Fibroblast of mammary gland (primary cell): ENCODE measurements at places on chromosomes 6 and 20.

DNA sequence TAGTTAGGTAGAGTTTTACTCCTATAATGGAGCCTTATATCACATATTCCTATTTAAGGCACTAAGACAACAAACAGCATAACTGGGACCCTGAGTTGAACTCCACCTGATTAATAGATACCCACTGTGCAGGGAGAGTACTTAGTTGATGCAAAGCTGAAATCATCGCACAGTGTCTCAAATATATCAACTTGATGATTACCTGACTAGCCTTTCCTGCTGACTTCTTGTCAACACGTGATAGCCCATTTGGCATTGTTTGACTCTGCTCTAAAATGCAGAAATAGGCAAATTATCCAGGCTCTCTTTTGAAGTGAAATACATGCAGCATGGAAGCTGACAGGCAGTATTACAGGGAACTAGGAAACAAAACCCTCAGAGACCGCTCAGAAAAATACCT lies 154.6 kb upstream of the HDAC2 start:
- DNase-seq: no peak

- no peak for DNase-seq
Measured at GRCh38 chr20:17369506-17369905, 142.7 kb downstream of the PCSK2 start.

- peak; percentile 19 for DNase-seq
Measured at GRCh38 chr6:31585491-31585890, 586 bp upstream of the LST1 start.

- DNase-seq: peak; percentile 94
Measured at GRCh38 chr6:4606821-4607704, 169.1 kb upstream of the CDYL start.

GRCh38 chr20:924639-925038 lies 8.5 kb upstream of the ANGPT4 start:
- DNase-seq: no peak

- no peak for DNase-seq
Measured at GRCh38 chr6:31545291-31545690, 1.1 kb downstream of the ATP6V1G2 start.

GRCh38 chr20:40843251-40843650 lies 154.2 kb upstream of the MAFB start:
- DNase-seq: peak; percentile 2

- DNase-seq: no peak
Measured at GRCh38 chr6:118382126-118382525, 166.0 kb upstream of the PLN start.

DNA sequence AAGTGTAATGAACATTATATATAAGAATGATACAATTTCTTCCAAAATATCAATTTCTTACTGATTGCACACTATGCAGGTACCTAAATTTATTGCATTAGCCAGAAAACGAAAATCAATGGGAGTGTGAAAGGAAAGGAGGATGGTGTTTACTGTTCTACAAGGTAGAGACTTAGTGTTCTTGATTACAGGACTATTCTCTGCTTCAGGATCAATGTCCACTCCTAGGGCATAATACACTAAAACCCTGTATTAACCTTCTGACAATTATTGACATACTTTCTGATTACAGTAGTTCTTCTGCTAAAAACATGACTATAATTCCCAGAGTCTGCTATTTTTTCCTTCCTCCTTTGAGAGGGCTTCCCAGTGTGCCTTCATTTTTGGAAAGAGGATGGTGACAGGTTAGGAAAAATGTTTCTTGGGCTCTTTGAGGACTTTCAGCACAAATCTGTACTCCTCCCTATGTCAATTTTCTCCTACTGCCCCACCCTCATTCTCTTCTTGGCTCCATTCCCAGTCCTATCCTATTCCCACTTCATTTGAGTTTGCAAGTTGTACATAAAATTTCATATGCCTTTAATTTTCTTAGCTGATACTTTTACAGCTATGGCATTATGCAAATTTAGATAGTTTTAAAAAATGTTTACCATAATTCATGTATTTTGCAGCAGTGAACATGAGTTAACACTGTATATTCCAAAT lies 278.9 kb downstream of the CENPW start:
- no peak for DNase-seq

GRCh38 chr6:129709196-129709768 lies 695 bp downstream of the ARHGAP18 start:
- DNase-seq: peak; percentile 55

DNA sequence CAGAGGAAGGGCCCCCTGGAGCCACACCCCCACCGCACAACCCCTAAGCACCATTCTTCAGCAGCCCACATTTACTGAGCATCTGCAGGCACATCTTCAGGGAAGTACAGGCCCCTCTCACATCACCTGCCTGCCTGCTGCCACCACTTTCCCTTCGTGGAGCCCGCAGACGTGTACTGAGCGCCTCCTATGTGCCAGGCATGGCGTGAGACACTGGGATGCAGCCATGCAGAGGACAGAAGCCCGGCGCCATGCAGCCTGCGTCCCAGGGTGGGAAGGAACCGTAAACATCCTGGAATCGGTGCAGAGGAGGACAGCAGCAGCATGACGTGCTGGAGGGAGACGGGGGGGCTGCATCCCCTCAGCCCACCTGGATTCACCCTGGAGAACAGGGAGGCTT lies 78.1 kb downstream of the GRM4 start:
- no peak for DNase-seq

DNA sequence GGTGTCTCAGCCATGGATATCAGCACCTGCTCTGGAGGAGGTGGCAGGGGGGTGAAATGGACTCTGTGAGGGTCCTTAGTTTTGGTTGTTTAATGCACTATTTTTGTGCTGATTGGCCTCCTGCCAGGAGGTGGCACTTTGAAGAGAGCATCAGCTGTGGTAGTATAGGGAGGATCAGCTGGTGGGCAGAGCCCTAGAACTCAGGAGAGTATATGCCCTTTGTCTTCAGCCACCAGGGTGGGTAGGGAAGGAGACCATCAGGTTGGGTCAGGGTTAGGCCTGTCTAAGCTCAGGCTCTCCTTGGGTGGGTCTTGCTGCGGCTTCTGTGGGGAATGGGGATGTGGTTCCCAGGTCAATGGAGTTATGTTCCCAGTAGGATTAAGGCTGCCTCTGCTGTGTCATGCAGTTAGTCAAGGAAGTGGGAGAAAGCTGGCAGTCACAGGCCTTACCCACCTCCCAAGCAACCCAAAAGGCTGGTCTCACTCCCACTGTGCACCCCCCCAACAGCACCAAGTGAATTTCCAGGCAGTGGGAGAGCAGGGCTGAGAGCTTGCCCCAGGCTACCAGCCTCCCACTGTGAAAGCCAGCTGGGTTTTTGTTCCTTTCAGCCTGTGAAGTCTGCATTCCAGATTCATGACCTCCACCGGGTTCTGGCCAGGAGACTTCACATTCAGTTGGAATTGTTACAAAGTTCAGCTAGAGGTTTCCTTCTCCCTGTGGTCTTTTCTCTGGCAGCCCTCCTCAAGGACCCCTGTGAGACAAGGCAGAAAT lies 5.7 kb upstream of the OSTM1 start:
- peak; percentile 59 for DNase-seq

GRCh38 chr6:40634429-40634828 lies 47.3 kb upstream of the LRFN2 start:
- DNase-seq: no peak

- no peak for DNase-seq
Measured at GRCh38 chr6:85458184-85458583, 8.3 kb downstream of the NT5E start.

GRCh38 chr20:63371291-63371865 lies 10.2 kb upstream of the CHRNA4 start:
- no peak for DNase-seq

GRCh38 chr6:20647585-20647984 lies 113.3 kb downstream of the CDKAL1 start:
- DNase-seq: no peak

DNA sequence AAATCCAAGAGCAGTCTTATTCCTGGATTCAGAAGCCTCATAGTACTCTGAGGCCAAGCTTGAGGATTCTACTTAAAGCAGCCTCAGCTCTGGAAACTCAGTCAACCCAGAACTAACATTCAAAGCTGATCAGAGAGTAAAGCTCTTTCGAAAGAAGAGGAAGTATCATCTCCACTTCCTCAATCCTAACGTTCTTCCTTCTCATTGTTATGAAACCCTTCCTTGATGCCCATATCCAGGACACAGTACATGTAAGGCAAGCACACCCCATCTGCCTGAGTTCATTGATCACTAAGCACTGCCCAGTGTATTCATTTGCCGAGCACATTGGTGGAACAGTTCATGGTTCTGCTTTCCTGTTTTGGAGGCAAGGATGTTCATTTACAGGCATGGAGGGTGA lies at the start of gene IPCEF1:
TSS of gene IPCEF1 (minus strand) at position 114 of the 400 bp plus-strand sequence. CDS start 90,856 bp downstream, outside the sequence.
- no peak for DNase-seq

- no peak for DNase-seq
Measured at GRCh38 chr6:166957805-166958076, 1.4 kb upstream of the RNASET2 start.

GRCh38 chr20:20791664-20792568 lies 79.5 kb upstream of the RALGAPA2 start:
- DNase-seq: no peak

- DNase-seq: no peak
Measured at GRCh38 chr6:15305496-15305895, 59.6 kb downstream of the JARID2 start.

DNA sequence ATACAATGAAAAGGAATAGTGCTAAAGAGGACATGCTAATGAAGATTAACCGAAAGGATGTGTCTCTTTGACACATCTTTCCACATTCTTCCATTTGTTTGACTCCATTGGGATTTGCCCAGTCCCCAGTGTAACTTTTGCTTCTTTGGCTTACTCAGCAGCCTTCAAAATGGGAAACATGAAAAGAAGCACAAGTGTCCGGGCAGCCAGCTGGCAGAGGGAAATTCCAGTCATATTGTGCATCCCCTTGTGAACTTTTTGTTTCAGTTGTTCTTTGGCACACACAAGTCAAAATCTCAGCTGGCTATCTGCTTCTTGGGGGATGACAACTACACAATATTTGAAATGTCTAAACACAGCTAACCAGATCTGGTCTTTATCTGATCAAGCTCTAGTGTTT lies 157.4 kb downstream of the OGFRL1 start:
- no peak for DNase-seq

GRCh38 chr6:39801456-39802251 lies 9.5 kb downstream of the DAAM2 start:
- DNase-seq: no peak

- peak; percentile 73 for DNase-seq
Measured at GRCh38 chr6:156776840-156777576, at the start of gene ARID1B. Gene ARID1B (plus strand): TSS chr6:156777378. CDS start chr6:156777681, 303 bp downstream.

- DNase-seq: peak; percentile 88
Measured at GRCh38 chr6:52995913-52996645, 995 bp upstream of the GSTA4 start.

GRCh38 chr6:28944412-28944865 lies 20.7 kb upstream of the TRIM27 start:
- peak; percentile 83 for DNase-seq

GRCh38 chr6:122832459-122832858 lies 43.4 kb downstream of the SMPDL3A start:
- DNase-seq: no peak

DNA sequence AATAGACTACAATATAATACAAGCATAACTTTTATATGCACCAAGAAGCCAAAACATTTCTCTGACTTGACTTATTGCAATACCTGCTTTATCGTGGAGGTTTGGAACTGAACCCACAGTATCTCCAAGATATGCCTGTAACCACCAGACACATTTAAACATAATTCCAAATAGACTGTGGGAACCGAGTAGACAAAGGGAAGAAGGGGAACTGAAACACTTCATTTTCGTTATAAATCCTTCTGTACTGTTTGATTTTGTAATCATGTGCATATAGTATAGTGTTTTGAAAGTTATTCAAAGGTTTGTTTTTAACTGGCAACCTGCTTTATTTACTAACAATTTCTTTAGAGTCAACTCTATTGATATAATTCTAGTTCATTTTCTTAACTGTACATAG lies 154.9 kb upstream of the BEND6 start:
- no peak for DNase-seq
